ENCODE measurements at places on chromosomes 6 and 20.

- no peak for DNase-seq
Measured at GRCh38 chr6:37614491-37614890, 83.2 kb downstream of the MDGA1 start.

DNA sequence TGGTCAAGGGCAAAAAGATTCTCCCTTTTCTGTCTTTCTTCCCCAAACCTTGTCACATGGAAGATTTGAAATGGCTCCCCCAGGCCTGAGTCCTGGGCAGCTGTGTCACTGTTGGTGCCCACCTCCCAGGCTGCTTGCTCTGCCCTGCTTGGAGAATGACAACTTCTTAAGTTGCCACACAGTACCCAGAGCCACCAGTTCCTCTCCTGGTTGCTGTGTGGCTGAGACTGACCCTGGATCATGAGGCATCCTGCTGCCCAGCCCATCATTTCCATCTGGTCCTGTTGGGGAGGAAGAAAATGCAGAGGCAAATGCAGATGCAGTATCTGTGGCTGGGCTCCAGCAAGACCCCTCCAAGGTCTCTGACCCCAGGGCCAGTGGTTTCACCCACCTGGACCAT lies 113.7 kb downstream of the PHACTR3 start:
- DNase-seq: no peak

DNA sequence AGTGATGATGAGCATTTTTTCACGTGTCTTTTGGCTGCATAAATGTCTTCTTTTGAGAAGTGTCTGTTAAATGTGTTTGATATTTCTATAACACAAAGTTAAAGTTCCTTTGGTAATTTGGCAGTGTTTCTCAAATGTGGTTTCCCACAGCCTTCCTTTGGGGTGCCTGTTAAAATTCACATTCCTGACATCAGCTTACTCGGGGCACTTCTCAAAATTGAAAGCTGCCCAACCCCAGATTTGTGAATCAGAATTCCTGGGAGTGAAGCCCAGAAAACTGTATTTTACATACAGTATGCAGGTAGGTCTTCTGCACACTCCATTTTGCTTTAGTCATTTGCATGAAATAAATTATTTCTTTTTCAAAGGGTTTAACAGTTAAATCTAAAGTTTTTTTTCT lies 207.9 kb downstream of the GMPR start:
- DNase-seq: no peak

- DNase-seq: no peak
Measured at GRCh38 chr6:90083891-90084290, 189.6 kb downstream of the GJA10 start.

GRCh38 chr6:124073820-124074587 lies 270.3 kb downstream of the NKAIN2 start:
- DNase-seq: no peak

DNA sequence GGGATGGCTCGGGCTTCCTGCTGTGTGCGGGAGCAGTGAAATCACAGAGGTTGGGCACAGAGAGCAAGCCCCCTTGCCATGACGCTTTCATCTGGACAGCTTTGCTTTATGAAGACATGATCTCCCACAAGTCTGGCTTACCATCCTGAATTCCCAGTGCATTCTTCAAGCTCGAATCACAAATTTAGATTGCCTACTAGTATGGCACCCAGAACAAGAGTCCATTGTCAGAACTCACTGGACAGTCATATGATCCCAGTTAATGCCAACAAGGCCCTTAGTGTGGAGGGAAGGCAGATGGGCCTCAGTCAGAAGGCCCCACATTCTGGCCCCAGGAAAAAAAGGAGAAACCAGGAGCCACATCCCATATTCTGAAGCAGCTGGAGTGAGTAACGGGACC lies 147.3 kb upstream of the FOXQ1 start:
- DNase-seq: no peak

DNA sequence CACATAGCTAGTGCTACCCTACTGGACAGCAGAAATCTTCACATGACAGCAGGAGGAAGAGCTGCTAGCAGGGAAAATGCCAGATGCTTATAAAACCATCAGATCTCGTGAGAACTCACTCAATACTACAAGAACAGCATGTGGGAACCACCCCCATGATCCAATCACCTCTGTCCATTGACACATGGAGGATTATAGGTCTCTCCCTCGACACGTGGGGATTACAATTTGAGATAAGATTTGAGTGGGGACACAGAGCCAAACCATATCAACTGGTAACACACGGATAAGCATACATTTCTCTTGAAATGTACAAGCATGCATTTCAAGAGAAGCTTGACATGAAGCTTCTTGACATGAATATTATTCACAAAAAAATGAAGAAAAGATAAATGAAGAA lies 64.1 kb downstream of the MMS22L start:
- no peak for DNase-seq

GRCh38 chr6:137217801-137218472 lies 1.2 kb downstream of the IFNGR1 start:
- no peak for DNase-seq

DNA sequence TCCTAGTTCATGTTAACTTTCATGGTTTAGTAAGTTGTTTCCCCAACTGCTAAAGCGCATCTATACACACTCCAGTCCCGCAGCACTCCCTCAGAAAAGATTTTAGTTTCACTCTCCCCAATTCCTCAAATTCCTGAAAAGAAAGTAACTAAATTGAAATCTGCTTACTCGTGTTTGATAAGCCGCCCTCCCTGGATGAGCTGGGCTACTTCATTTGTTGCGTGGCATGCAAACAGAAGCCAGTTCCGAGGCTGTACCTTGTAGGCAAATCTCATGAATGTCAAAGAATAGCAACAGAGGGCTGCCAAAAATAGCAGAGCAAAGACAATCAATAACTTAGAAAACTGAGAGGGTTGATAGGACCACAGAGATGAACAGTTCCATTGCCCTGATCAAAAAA lies 16.9 kb downstream of the MPC1 start:
- DNase-seq: peak; percentile 35

DNA sequence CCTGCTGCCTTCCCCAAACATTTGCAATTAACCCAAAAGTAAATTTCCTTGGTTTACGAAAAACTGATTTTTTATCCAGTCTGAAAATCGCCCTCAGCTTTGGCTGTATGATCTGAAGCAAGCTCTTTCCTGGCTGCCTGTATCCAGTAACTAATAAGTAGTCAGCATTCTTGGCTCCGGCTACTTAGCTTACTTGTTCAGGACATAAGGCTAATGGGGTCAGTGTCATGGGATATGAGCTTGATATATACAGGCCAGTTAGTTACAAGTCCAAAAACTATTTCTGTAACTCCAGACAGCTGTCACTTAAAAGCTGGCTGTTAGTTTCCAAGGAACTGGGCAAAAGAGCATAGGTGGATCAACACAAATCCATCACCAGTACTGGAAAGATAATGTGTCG lies 56.2 kb downstream of the KHDC1L start:
- DNase-seq: no peak

DNA sequence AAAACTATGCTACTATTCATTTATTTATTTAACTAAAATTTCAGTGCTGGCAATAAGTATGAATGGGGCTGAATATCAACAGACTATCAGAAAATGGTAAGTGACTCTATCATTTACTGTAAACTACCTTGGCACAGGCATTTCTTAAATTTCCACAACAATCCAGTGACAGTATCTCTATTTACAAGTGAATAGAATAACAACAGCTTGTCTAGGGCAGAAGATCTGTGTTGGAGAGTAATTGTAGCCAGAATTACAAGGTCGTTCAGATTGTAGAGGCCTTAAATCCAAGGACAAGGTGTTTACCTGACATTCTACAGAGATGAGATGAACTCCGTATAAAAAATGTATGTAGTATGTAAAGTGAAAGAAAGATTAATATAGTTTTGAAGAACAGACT lies 193.8 kb upstream of the SIM1 start:
- no peak for DNase-seq

- no peak for DNase-seq
Measured at GRCh38 chr6:158856261-158856660, 37.1 kb upstream of the EZR start.

DNA sequence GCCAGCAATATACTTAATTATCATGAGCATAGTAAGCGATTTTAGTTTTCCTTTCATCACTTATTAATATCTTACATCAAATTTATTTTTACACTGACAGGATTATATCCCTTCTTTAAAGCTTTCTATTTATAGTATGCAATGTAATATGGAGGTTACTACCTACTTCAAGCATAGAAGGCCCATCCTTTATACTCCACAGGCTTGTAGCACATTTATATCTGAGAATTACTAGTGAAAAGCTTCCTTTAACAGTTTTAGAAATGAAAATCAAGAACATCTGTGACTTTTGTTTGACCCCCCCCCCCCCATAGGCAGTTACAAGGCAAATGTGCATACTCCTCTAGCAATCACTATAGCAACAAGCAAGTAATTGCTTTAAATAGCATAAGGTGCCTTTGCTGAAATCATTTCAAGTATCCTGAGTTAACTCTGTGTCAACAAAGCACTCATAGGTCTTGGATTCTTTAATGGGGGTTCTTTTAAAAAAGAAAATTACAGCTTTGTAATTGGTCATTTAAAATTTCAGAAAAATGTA lies 917.7 kb downstream of the PHF3 start:
- no peak for DNase-seq

- peak; percentile 51 for DNase-seq
Measured at GRCh38 chr20:63547725-63548480, at the start of gene SRMS. SRMS (minus strand) TSS chr20:63547749; CDS start chr20:63547463, 286 bp downstream.

GRCh38 chr6:159376516-159377158 lies 207.4 kb downstream of the FNDC1 start:
- DNase-seq: no peak

DNA sequence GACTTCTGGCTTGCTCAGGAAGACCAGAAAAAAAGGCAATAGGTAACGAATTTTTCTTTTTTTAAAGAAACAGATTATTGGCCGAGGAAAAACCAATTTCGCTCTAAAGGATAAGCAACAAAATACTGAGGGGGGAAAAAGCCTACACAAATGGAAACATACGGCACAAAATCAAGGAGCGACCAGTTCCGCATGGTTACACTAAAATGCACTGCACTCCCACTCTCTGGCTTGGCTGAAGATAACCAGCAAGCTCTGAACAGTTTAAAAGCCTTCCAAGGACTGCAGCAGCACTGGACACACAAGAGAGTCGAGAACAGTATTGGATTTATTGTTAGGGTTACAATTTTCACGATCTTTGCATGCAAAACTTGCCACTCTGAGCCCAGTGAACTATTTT lies 881 bp upstream of the MAP7 start:
- peak; percentile 13 for DNase-seq

GRCh38 chr6:30554962-30555815 lies 1.1 kb downstream of the GNL1 start:
- DNase-seq: peak; percentile 83
